ENCODE measurements at places on chromosomes 2 and 18.
A peak's percentile ranks its signal among the peaks of the same experiment; 100 is the strongest.

DNA sequence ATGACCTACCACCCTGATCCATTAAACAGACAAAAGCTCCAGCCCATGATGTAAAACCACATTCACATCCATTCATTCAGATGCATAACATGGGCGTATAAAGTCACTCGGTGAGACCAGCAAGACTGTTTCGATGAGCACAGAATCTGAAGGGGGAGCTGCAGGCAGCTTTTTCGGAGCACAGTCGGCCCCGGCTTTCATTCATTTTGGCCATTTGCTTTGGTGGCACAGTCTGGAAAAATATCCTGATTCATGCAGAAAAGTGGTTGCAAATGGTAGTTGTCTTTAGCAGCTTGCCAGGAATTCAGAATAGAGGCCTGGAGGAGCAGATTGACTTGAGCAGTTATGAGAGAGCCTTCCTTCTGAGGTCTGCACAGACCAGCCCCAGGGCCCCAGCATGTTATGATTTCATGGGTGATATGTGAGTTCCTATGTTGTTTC is 11.2 kb downstream of the ARID5A start:
- no peak for DNase-seq

- DNase-seq: no peak
Observed at GRCh38 chr2:239058766-239059165, 210.9 kb downstream of the TWIST2 start.

DNA sequence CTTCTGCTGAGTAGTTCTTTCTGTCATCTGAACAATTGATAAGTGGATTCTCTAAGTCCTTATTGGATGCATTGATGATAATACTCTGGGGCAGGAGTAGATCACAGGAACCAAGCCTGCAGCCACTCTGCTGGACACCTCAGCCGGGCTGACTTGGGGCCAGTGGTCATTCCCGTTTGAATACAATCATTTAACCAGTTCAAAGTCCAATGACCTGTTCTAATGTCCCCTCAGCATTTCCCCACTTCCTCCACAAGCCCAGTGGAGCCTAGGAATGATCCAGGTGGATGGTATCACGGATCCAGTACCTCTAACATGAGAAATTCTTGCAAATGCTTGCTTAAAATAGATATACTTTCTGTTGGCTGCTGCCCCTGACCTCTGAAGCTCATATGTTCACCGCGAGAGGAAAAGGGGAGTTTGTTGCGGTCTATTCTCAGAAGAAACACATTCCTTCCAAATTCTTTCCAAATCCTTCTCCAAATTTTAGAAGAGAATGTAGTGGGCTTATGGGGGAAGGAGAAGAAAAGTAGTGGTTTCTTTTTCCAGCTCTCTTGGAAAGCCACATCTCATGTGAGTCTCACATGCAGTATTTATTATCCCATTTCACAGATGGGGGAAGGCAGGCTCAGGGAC is 170.9 kb downstream of the INHBB start:
- peak; percentile 77 for DNase-seq

GRCh38 chr2:46804794-46805193 is 110.8 kb downstream of the MCFD2 start:
- DNase-seq: no peak

DNA sequence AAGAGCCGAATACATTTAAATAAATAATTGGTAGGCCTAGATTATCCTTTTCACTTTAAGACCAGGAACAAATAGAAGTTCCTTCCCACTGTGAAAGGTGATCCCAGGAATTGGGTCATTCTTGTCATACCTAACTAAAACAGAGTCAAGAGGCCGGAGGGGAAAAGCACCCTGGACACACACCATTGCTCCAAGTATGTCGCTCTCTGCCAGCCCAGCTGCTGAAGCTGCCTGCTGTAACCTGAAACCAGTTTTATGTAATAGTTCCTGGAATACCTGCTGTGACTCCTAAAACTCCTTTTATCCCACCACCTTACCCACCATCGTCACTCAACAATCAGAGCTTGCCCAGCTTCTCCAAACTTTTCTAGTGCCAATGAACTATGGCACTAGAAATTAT is 217.1 kb downstream of the PTPRM start:
- no peak for DNase-seq

DNA sequence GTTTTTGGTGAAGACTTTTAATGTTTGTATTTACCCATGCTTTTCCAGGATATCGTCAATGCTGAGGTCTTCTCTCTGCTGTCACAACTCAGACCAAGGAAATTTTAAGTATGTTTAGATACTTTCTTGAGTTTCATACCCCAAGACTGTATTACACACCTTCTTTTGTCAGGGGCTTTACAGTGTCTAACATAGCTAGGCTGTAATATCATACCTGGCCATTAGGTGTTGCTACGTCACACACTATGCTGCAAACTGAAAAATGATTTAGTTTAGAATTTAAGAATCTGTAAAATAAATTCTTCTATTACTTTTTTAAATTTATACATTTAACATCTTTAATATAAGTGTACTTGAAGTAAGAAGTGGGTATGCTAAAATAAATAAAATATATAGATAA is 358.4 kb upstream of the NRP2 start:
- no peak for DNase-seq

DNA sequence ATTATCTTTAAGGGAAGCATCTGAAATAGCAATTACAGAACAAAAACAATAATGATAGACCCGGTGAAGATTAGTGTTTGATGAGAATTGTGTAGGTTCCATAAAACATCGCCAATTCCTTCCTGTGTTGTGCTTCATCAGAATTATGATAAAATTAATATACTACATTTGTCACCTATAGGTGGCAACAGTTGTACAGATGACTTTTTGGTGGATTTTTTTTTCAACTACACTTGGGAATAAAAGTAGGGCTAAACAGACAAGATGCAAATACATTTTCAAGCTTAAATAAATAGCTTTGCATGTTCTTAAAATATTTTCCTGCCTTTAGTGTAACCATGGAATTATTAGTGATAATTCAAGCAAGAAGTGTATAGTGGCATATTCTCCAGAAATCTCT is 7.0 kb upstream of the LYPD1 start:
- peak; percentile 22 for DNase-seq

GRCh38 chr2:127891811-127892210 is 6.1 kb upstream of the AMMECR1L start:
- DNase-seq: peak; percentile 16

- no peak for DNase-seq
Observed at GRCh38 chr2:40209761-40210160, 242.1 kb downstream of the SLC8A1 start.

Data from muscle of leg (tissue), 16 donors.